T-helper 22 cell (primary cell): ENCODE measurements at places on chromosomes 2 and 18.

DNA sequence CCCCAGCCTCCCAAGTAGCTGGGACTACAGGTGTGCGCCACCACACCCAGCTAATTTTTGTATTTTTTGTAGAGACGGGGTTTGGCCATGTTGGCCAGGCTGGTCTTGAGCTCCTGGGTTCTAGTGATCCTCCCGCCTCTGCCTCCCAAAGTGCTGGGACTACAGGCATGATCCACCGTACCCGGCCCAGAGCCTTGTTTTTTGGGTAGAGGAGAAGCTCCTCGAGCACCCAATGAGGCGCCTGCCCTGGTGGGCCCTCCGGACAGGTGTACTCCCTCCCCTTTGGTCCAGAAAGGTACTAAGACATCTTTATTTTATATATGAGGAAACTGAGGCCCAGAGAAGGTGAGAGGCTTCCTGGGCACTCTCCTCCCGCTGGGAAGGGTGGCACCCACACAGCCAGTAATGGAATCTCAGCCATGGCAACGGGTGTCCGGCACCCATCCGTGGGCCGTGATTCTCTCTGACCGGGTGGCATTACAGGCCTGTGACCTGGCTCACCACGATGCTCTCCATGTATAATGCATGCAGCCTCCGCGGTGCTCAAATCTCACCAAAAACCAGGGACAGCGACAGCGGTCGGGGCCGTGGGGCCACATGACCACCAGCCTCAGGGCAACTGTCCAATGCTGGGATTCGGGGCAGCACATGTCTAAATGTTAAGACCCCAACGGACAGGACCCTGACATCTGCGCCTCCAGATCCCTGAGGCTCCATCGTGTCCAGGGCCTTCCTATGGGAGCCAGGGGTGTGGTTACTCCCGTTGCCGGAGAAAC, 16.8 kb upstream of the KLHL30 start:
- DNase-seq: no peak

DNA sequence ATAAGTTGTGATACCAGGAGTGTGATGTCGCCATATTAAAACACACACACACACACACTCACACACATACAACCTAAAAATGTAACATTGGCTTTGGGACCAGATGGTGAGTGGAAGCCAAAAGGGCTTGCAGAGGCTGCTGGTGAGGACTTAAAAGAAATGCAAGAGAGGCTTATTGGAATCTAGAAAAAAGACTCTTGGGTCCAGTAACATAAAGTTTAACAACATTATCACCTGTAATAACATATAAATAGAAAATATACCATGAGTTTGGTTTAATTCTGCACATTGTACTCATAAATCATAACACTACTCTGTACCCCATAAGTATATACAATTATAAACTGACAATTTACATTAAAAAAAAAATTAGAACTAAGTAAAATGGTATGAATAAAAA, 74.4 kb upstream of the MYCN start:
- DNase-seq: no peak

- no peak for DNase-seq
These were observed 29.0 kb upstream of the PTPN4 start for GRCh38 chr2:119730671-119731177.

- no peak for DNase-seq
These were observed 579.3 kb downstream of the PIK3C3 start for GRCh38 chr18:42534313-42534712.

- DNase-seq: no peak
These were observed 35.6 kb downstream of the FAM124B start for GRCh38 chr2:224366267-224366844.

GRCh38 chr2:113896791-113897190, 6.9 kb downstream of the ACTR3 start:
- DNase-seq: no peak

- DNase-seq: no peak
These were observed 89.4 kb downstream of the NRP2 start for GRCh38 chr2:205771666-205772065.

DNA sequence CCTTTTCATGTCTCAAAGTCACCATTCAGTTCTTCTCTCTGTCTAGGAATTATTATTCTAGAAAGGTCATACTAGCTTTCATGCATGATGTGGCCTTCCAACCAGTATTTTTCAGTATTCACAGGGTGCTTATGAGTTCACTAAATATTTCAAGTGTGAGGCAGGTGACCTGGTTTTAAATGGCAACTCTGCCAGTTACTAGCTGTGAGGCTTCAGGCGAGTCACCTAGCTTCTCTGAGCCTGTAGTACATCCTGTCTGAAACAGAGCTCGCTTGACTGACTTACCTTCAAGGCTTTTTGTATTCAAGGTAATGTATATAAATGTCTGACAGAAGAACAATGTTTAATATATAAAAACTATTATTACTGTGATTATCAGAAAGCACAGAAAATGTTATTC, 19.4 kb upstream of the ACVR1 start:
- DNase-seq: no peak

DNA sequence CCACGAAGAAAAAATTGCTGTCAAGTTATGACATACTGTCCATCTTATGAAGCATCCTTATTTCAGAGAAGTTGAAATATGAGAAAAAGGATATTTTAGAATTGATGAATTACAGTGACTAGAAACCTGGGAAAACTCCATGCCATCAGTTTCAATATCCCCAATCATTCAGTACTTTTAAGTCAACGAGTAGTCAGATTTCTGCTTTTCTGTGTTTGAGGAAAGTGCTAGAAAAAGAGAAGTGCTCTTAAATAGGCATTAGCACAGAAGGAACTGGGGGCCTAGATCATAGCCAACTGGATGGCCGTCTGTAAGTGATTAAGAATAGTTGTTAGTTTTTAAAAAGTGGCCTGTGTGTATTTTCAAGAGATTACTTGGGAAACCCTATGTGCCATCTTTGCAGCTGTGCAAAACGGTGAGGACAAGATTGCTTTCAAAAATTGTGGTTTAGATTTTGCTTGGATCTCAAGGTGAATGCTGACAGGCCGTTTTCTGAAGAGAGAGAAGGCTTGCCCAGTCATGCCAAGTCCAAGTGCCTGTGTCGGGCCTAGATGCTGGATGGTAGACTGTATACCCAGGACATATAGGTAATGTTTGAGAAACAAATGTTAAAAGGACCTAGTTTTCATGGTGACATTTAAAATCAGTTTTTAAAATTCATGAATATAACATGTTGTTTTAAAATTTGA, 5.1 kb downstream of the NEDD4L start:
- no peak for DNase-seq

DNA sequence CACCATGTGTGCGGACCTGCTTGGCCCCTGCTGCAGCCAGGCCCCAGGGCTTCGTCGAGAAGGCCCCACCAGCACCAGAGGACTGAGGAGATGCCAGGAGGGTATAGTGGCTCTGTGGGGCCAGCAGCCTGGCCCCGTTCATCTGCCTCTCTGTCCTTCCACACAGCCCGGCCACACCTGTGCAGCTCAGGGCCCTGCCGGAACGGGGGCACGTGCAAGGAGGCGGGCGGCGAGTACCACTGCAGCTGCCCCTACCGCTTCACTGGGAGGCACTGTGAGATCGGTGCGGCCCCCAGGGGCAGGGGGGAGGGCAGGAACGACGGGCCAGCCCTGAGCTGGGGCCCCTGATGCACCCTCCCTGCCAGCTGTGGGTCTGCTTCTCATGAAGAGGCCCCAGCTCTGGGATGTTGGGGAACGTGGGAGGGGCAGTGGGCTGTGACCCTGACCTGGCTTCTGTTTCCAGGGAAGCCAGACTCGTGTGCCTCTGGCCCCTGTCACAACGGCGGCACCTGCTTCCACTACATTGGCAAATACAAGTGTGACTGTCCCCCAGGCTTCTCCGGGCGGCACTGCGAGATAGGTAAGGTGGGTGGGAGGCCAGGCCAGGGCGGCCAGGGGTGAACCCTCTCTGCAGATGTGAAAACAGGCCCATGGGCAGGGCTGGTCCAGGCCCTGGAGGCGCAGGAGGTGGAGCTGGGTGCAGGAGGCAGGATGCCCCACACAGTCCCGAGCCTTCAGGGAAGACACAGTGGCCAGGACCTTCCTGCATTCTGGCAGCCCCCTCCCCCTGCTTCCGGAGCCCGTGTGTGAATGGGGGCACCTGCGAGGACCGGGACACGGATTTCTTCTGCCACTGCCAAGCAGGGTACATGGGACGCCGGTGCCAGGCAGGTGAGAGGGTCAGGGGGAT, 50.3 kb downstream of the MTERF4 start:
- DNase-seq: no peak

DNA sequence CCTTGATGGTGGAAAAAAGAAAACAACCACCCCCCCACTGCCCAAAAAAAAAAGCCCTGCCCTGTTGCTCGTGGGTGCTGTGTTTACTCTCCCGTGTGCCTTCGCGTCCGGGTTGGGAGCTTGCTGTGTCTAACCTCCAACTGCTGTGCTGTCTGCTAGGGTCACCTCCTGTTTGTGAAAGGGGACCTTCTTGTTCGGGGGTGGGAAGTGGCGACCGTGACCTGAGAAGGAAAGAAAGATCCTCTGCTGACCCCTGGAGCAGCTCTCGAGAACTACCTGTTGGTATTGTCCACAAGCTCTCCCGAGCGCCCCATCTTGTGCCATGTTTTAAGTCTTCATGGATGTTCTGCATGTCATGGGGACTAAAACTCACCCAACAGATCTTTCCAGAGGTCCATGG, 28.0 kb downstream of the MAL start:
- DNase-seq: no peak

GRCh38 chr2:239057533-239057932, 209.6 kb downstream of the TWIST2 start:
- no peak for DNase-seq
